ENCODE measurements at places on chromosomes 16 and 17.

GRCh38 chr16:83520596-83520995 lies 287.2 kb upstream of the HSBP1 start:
- no peak for DNase-seq

- DNase-seq = no peak
Measured at GRCh38 chr17:57988301-57989250, 522 bp upstream of the VEZF1 start.

GRCh38 chr16:80541306-80541694 lies 507 bp downstream of the DYNLRB2 start:
- DNase-seq = no peak

- DNase-seq = no peak
Measured at GRCh38 chr17:14381606-14382005, 80.7 kb downstream of the HS3ST3B1 start.

- DNase-seq = peak; percentile 84
Measured at GRCh38 chr17:68238164-68238870, 9.5 kb upstream of the AMZ2 start.

GRCh38 chr16:11198828-11199227 lies 57.2 kb downstream of the SOCS1 start:
- DNase-seq = no peak

DNA sequence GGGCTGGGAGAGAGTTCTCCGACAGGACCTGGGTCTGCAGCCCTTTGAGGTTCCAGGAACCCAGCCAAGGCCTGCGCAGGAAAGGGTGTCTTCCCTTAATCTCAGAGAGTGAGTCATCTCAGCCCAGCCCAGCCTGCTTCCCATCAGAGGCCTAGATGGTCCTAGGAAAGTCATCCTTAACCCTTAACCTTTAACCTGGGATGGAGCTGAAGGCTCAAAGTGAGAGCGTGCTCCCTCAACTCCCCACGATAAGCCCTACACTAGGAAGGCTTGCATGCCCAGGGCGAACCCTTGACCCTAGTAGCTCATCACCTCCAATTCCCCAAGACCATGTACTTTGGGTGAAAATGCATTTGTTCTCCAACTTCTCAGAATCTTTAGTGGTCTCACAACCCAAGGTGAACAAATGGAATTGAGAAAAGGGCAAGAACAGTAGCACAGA lies 4.8 kb upstream of the ATXN7L3 start:
- no peak for DNase-seq

- DNase-seq = peak; percentile 62
Measured at GRCh38 chr16:30902029-30902972, 5.9 kb downstream of the CTF1 start.

- no peak for DNase-seq
Measured at GRCh38 chr17:32482568-32483320, 4.0 kb upstream of the CDK5R1 start.

GRCh38 chr17:41707803-41708669 lies 4.1 kb upstream of the GAST start:
- DNase-seq = no peak

DNA sequence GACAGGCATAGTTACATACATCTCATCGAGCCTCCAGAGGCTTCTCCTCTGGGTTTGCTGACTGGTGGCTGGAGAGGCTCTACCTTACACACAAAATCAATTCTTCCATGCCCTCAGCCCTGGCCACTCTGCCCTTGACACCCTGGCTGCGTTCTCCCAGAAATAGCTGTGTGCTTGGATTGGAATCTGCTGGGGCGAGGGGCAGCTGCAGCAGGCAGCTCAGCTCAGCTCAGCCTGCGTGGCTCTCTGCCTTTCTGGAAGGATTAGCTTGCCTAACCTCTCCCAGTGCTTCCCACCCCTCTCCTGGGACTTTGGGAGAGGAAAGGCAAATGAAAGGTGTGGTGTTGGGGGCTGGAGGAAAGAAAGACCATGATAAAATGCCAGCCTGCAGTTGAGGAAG lies 216.1 kb downstream of the ENGASE start:
- no peak for DNase-seq
